ENCODE measurements at places on chromosomes 3 and 15.

GRCh38 chr15:88242586-88243555, 13.7 kb downstream of the NTRK3 start:
- H3K4me1 ChIP-seq = no peaks in the 10 kb centered on the region
- H3K4me3 ChIP-seq = no peak overlapping the region
- H3K27me3 ChIP-seq = no peaks in the 10 kb centered on the region
- H3K36me3 ChIP-seq = no peaks in the 10 kb centered on the region
- no peak for DNase-seq
- H3K27ac ChIP-seq = no peak overlapping the region

DNA sequence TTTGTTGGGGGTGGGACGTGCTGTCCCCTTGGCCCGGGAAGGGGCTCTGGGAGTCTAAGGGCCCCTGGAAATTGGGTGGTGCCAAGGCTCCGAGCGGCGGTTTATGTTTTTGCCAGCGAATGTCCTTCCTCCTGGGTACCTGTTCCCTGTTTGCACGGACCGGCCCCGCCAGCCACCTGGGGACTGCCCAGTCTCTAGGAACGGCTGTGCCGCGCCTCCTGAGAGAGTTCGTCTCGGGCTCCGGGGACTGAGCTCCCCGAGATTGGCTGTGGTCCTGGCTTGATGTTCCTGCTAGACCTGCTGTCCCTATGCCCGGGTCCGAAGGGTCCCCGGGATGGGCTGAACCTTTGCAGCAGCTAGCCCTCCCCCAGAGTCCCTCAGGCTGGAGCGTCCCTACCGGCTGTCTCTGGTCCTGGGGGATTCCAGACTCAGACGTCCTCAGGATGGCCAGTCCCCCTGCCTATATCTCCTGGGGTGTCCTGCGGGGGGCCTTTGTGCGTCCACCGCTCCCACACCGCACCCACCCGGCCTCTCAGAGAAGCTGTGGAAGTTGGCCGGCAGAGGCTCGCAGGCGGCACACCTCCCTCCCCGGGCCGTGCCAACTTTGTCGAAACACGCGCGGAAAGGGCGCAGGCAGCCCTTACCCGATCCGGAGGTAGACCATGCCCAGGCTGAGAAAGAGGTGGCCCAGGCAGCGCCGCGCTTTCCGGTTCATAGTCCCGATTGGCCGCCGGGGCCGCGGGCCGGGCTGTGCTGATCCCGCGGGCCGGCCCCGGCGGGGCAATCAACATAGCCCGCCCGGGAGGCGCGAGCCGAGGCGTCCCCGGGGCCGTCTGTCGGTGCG, 547 bp downstream of the WNT7A start:
- H3K27ac ChIP-seq = no peak overlapping the region
- no peaks in the 10 kb centered on the region for H3K36me3 ChIP-seq
- no peak overlapping the region for H3K4me3 ChIP-seq
- no peak for DNase-seq

DNA sequence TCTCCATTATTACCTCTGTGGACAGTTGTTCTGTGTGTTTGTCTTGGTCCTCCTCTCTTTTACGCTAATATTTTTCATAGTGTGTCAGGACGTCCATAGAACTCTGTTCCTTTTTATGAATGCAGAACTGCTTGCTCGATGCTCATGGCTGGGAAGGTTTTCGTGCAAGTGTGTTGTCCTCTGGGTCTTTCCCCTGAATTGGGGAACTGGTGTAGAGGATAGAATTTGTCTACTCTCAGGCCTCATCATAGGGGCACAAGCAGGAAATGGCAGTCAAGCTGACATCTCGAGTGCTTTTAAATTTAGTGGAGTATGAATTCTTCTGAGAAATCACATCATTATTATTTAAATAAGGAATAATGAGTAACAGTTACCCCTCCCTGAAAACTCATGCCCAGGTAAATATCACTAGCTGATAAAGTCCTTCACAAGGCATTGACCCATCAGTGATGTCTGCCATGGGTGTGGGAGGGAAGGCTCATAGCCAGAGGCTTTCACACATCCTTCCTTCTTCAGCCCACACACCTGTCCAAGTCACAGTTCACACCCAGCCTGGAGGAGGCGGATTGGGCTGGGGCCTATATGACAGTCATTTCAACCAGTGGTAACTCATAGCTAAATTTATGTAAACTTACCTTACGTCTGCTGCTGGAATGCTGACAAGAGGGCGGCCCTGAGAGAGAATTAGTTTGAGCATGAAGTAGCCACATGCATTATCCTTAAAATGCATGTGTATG, 226.1 kb downstream of the PLCL2 start:
- H3K27ac ChIP-seq = no peak overlapping the region
- H3K27me3 ChIP-seq = no peaks in the 10 kb centered on the region
- DNase-seq = no peak
- no peaks in the 10 kb centered on the region for H3K4me1 ChIP-seq
- H3K4me3 ChIP-seq = no peak overlapping the region

DNA sequence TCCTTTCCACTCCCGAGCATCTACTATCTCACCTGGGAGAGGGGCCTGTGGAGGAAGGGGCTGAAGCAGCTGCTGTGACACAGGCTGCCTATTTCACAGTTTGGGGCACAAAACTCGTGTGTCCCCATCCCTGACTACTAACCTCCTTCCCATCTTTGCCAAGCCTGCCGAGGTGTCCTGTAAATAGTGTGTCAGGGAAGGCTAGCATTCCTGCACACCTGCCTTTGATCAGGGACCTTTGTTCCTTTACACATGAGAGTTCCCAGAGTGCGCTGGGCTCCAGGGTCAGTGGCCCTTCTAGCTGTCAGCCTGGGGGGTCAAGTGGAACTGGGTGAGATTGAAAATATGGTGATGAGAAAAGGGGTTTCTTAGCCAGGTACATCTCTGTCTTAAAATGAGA, 13.0 kb upstream of the TF start:
- no peaks in the 10 kb centered on the region for H3K4me1 ChIP-seq
- no peaks in the 10 kb centered on the region for H3K36me3 ChIP-seq
- DNase-seq = no peak

DNA sequence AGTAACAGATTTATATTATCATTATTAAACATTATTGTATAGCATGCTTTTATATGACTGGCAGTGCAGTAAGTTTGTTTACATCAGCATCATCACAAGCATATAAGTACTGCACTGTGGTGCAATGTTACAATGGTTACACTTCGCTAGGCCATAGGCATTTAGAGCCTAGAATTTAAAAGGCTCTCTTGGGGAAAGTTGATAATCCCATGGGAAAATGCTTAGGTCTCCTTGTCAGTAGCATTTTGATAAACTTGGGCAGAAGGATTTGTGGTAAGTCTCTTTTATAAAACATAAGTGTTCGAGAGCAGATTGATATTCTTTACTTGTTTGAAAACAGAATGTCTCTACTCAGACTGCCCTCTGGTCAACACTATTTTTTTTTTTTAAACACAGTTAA, 7.5 kb downstream of the DTWD1 start:
- no peaks in the 10 kb centered on the region for H3K27me3 ChIP-seq
- peaks cover 22% of the 10 kb centered on the region for H3K36me3 ChIP-seq
- no peak for DNase-seq
- peaks cover 6% of the 10 kb centered on the region for H3K4me1 ChIP-seq
- no peak overlapping the region for H3K4me3 ChIP-seq
